CD8-positive, alpha-beta memory T cell (primary cell): ENCODE measurements at places on chromosomes 3 and 15. TPM values are rescaled to one million over a fixed set of nuclear protein-coding genes. Genes with fewer than 3 reads are reported as not detected.

Gene PLA2G4B
- 6.8 TPM for total RNA-seq

- peak; percentile 3 for DNase-seq
- no peaks in the 10 kb centered on the region for H3K27me3 ChIP-seq
- H3K4me3 ChIP-seq: no peak overlapping the region
- H3K27ac ChIP-seq: no peak overlapping the region
- H3K36me3 ChIP-seq: no peaks in the 10 kb centered on the region
- H3K4me1 ChIP-seq: peaks cover 8% of the 10 kb centered on the region
Measured at GRCh38 chr15:70308011-70308734, 210.5 kb upstream of the TLE3 start.

Gene SI
- not detected for total RNA-seq

GRCh38 chr15:85033148-85033547 lies 51.5 kb downstream of the PDE8A start:
- H3K4me3 ChIP-seq: no peak overlapping the region
- H3K27ac ChIP-seq: no peak overlapping the region
- H3K27me3 ChIP-seq: no peaks in the 10 kb centered on the region
- DNase-seq: no peak
- no peaks in the 10 kb centered on the region for H3K36me3 ChIP-seq
- peaks cover 35% of the 10 kb centered on the region for H3K4me1 ChIP-seq

GRCh38 chr3:71543371-71544016 lies 40.0 kb downstream of the FOXP1 start:
- H3K4me3 ChIP-seq: no peak overlapping the region
- no peak for DNase-seq
- no peaks in the 10 kb centered on the region for H3K27me3 ChIP-seq
- no peak overlapping the region for H3K27ac ChIP-seq
- no peaks in the 10 kb centered on the region for H3K4me1 ChIP-seq

DNA sequence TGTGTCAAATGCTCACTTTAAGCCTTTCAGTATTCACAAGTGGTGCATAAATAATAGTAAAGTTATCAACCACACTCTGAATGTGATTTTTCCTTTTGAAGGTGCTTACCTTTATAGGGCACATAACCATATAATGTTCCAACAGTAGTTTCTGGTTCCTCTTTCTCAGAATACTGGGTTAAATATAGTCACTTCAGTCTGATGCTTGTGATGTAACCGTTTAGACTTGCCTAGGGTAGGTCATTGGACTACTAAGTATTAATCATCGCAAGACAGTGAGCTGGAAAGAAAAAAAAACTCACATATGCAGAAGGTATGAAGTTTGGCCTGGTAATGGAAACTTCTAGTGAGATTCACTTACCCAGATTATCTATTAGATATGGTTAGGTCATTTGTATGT lies 1.9 kb downstream of the KBTBD8 start:
- H3K27ac ChIP-seq: no peak overlapping the region
- H3K36me3 ChIP-seq: peaks cover 10% of the 10 kb centered on the region
- peaks cover 15% of the 10 kb centered on the region for H3K4me1 ChIP-seq
- no peaks in the 10 kb centered on the region for H3K27me3 ChIP-seq
- DNase-seq: no peak

- H3K27me3 ChIP-seq: peaks cover 5% of the 10 kb centered on the region
- H3K4me1 ChIP-seq: no peaks in the 10 kb centered on the region
- no peak for DNase-seq
- no peak overlapping the region for H3K27ac ChIP-seq
- no peak overlapping the region for H3K4me3 ChIP-seq
Measured at GRCh38 chr15:58057559-58057958, 8.0 kb downstream of the ALDH1A2 start.

Gene SLC9A9
- 1.2 TPM for total RNA-seq

DNA sequence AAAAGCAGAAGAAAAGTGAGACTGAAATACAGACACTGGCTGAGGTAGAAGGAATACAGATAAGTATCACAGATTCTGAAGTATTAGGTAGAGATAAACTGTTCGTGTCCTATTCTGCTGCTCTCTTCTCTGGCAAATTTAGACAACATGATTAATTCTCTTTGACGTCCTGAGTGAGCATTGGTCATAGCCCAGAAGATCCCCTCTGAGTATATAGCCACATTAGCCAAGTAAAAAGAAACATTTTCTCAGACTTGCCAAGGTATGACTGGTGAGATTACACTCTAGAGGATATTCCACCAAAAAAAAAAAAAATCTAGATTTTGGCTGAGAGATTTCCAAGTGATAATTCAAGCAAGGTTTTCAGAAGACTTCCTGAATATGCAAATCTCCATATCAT lies 111.4 kb upstream of the ALCAM start:
- H3K27ac ChIP-seq: no peak overlapping the region
- no peaks in the 10 kb centered on the region for H3K36me3 ChIP-seq
- H3K27me3 ChIP-seq: no peaks in the 10 kb centered on the region

DNA sequence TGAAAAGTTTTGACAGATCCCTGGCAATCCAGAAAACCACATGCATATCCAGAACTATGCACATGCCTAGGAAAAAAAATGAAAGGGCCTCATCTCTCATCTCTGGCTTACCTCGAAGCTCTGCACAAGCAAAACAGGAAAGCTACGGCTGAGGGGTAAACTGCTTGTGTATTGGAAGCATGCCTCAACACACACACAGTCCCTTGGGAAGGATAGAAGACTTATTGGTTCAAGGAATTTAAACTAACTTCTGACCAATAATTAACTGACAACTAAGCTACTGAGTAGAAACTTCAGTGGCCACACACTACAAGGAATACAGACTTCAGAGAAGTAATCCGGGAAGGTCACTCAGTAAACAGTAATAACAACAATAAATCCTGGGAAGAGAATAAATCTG lies 59.9 kb upstream of the POMGNT2 start:
- H3K4me3 ChIP-seq: no peak overlapping the region
- peaks cover 26% of the 10 kb centered on the region for H3K4me1 ChIP-seq
- H3K36me3 ChIP-seq: no peaks in the 10 kb centered on the region
- DNase-seq: no peak
- H3K27me3 ChIP-seq: no peaks in the 10 kb centered on the region

Gene PARL
- total RNA-seq: 95.9 TPM

DNA sequence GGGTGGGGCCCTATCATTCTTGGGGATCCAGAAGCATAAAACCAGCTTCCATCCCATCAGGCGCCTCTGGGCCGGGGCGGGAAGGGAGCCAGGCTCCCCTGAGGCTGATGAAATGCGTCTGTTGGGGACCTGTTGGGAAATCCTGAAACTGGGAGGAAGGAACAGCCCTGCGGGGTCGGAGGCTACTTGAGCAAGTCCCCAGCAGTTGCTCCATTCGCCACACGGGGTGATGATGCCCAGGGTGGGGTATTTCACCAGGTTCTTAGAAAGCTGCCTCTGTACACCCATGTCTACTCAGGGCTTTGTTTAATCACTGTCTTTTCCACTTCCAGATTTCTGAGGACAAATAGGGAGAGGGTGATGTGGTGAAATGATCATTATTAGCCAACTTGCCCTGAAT lies 25.4 kb upstream of the TSEN2 start:
- H3K27ac ChIP-seq: no peak overlapping the region
- H3K4me3 ChIP-seq: no peak overlapping the region
- no peaks in the 10 kb centered on the region for H3K36me3 ChIP-seq
- no peaks in the 10 kb centered on the region for H3K27me3 ChIP-seq
- DNase-seq: no peak

Gene PPM1L
- total RNA-seq: 3.8 TPM

Gene SLC28A1
- not detected for total RNA-seq

DNA sequence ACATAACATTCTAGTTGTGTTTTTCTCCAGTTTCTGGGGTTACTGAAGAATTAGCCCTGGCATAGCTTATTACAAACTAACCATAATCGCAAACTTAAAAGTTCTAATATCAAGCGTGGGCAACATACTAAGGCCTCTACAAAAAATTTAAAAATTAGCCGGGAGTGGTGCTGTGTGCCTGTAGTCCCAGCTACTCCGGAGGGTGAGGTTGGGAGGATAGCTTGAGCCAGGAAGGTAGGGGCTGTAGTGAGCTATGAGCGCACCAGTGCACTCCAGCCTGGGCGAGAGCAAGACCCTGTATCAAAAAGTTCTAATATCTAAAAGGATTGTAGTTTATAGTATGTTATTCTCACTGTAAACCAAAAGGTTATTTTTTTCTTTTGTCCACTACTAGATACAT lies 1.1 kb downstream of the OIP5 start:
- no peaks in the 10 kb centered on the region for H3K36me3 ChIP-seq
- no peaks in the 10 kb centered on the region for H3K27me3 ChIP-seq
- H3K4me1 ChIP-seq: peaks cover 8% of the 10 kb centered on the region
- no peak for DNase-seq

Gene FANCD2OS
- total RNA-seq: not detected

DNA sequence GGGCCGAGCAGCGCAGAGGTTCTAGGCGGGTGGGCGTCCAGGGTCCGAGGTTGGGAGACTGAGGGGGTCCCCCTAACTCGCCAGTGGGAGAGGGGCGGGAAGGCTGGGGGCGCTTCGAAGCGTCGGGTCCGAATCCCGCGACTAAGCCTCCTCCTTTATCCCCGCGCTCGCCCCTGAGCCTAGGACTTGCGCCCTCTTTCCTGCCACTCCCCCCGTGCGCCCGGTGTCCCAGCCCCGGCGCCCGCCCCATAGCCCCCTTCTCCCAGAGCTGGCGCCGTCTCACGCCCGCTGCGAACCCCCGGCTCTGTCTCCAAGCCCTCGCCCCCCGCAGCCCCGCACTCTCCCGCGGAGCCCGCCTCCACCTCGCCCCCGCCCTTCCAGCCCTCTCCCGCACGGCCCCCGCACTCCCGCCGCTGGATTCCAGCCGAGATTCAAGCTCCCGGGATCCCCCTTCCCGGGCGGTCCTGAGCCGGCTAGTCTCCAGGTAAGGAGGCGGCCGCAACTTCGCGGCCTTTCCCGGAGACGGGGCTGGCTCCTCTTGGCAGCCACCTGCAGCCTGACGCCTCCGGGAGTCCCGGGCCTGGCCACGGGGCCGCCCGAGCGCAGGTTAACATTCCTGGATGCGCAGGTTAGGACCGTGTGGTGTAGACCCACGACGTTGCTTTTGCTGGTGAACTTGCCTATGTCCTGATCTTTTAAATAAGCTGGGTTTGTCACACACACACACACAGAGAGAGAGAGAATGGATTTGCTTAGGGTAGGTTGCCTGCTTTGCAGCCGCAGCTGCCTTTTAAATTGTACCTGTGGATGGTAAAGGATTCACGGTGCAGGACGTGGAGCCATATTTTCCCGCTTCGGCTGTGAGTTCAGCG lies 563 bp downstream of the PXYLP1 start:
- DNase-seq: peak; percentile 45
- no peaks in the 10 kb centered on the region for H3K36me3 ChIP-seq
- H3K4me1 ChIP-seq: peaks cover 39% of the 10 kb centered on the region
- no peaks in the 10 kb centered on the region for H3K27me3 ChIP-seq
- H3K4me3 ChIP-seq: peak overlapping the region; percentile 59

DNA sequence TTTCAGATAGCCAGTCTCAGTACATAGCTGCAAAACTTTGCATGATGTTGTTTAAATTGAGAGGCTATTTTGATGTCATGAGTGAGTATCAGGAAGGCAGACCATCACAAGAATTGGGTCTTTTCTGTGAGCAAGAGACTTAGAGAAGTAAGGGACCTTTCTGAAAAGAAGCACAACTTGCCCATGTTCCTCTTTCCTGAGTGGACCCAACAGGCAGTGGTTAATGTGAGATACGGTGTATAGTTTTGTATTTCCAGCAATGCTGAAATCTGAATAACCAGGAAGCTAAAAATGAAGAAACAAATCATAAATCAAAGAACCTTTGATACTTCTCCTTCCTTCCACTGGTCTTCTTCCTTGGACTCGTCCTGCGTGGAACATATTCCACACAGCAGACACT lies 25.1 kb downstream of the MCTP2 start:
- no peaks in the 10 kb centered on the region for H3K36me3 ChIP-seq
- peaks cover 9% of the 10 kb centered on the region for H3K4me1 ChIP-seq
- DNase-seq: no peak
- H3K27me3 ChIP-seq: no peaks in the 10 kb centered on the region
- no peak overlapping the region for H3K27ac ChIP-seq

Gene CYP1A2
- not detected for total RNA-seq

- no peaks in the 10 kb centered on the region for H3K36me3 ChIP-seq
- H3K27ac ChIP-seq: no peak overlapping the region
- no peak overlapping the region for H3K4me3 ChIP-seq
- no peak for DNase-seq
- no peaks in the 10 kb centered on the region for H3K27me3 ChIP-seq
Measured at GRCh38 chr3:66478960-66479359, 21.9 kb downstream of the LRIG1 start.

Gene RBP2
- not detected for total RNA-seq

GRCh38 chr3:33597257-33597689 lies 120.8 kb downstream of the CLASP2 start:
- H3K27ac ChIP-seq: no peak overlapping the region
- no peaks in the 10 kb centered on the region for H3K4me1 ChIP-seq
- DNase-seq: no peak
- H3K4me3 ChIP-seq: no peak overlapping the region
- H3K27me3 ChIP-seq: no peaks in the 10 kb centered on the region
- no peaks in the 10 kb centered on the region for H3K36me3 ChIP-seq

- H3K27ac ChIP-seq: no peak overlapping the region
- H3K4me3 ChIP-seq: no peak overlapping the region
- no peaks in the 10 kb centered on the region for H3K4me1 ChIP-seq
- no peak for DNase-seq
- no peaks in the 10 kb centered on the region for H3K36me3 ChIP-seq
Measured at GRCh38 chr3:98070840-98071239, 16.1 kb upstream of the OR5AC2 start.
